Smooth muscle cell of the coronary artery (primary cell): ENCODE measurements at places on chromosomes 3 and 15. TPM values are rescaled to one million over a fixed set of nuclear protein-coding genes. Genes with fewer than 3 reads are reported as not detected.

Gene DET1
- total RNA-seq, result 4.2 and 4.3 TPM in 2 replicates

Gene PLSCR5
- total RNA-seq, result not detected in 2 replicates

Gene CCDC54
- not detected in 2 replicates for total RNA-seq

Gene C3orf20
- under 0.01 TPM in 1 of 2 replicates, not detected in the other for total RNA-seq
